Effector memory CD4-positive, alpha-beta T cell (primary cell): ENCODE measurements at places on chromosomes 7 and 10.

GRCh38 chr10:101182936-101183335, 46.3 kb downstream of the LBX1 start:
- H3K27ac ChIP-seq = no peak overlapping the region
- H3K27me3 ChIP-seq = peaks cover 4% of the 10 kb centered on the region
- no peaks in the 10 kb centered on the region for H3K36me3 ChIP-seq
- no peaks in the 10 kb centered on the region for H3K4me1 ChIP-seq
- DNase-seq = no peak

GRCh38 chr10:48206482-48207250, 67.8 kb downstream of the FRMPD2 start:
- no peak for DNase-seq
- H3K27ac ChIP-seq = no peak overlapping the region
- no peak overlapping the region for H3K4me3 ChIP-seq
- H3K36me3 ChIP-seq = no peaks in the 10 kb centered on the region

DNA sequence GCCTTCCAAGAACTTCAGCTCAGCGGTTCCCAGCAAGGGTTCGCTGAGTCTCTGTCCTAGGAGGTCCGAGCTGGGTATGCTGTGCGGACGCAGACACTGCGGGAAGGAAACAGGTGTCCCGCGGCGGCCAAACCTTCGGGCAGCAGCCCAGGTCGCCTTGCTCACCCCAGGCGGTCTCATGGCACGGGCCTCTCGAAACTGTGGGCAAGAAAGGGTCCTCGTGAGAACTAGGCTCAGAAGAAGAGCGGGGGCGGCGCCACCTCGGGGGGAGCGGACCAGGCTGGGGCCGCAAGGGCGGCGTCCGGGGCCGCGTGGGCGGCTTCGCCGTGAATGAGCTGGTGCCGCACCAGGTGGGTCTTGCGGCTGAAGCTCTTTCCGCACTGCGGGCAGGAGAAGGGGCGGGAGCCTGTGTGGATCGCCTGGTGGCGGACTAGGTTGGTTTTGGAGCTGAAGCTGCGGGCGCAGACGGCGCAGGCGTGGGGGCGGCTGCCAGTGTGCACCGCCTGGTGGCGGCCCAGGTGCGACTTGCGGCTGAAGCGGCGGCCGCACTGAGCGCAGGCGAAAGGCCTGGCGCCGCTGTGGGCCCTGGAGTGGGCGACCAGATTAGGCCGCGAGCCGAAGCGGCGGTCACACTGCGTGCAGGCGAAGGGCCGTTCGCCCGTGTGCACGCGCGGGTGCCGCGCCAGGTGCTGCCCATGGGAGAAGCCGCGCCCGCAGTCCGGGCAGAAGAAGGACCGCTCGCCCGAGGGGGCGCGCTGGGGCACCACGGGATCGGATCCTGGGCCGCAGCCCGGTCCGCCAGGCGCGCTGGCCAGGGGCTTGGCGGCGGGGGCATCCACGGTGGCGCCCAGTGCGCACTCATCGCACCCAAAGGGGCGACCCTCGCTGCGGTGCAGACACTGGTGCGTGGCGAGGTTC, 8.6 kb downstream of the ZNF467 start:
- no peaks in the 10 kb centered on the region for H3K27me3 ChIP-seq
- H3K4me3 ChIP-seq = no peak overlapping the region
- no peak for DNase-seq
- no peak overlapping the region for H3K27ac ChIP-seq

DNA sequence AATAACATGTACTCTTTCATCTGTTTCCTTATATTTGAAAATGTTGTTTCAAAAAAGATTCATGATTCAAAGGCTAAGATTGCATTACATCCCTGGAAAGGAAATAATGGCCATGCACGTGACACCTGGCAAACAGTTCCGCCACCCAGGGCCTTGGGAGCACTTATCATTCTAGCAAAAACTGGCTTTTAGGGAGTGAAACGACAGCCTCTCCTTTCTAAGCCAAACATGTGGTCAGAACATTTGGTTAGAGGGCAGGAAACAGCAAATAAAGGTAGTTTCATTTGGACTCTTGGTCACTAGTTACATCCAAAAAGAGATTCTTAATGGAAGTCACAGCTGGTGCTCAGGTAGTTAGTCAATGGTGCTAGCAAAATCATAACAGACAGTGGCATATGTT, 83.5 kb downstream of the FAS start:
- no peak for DNase-seq
- H3K4me1 ChIP-seq = no peaks in the 10 kb centered on the region
- H3K4me3 ChIP-seq = no peak overlapping the region
- no peaks in the 10 kb centered on the region for H3K27me3 ChIP-seq
- no peaks in the 10 kb centered on the region for H3K36me3 ChIP-seq

DNA sequence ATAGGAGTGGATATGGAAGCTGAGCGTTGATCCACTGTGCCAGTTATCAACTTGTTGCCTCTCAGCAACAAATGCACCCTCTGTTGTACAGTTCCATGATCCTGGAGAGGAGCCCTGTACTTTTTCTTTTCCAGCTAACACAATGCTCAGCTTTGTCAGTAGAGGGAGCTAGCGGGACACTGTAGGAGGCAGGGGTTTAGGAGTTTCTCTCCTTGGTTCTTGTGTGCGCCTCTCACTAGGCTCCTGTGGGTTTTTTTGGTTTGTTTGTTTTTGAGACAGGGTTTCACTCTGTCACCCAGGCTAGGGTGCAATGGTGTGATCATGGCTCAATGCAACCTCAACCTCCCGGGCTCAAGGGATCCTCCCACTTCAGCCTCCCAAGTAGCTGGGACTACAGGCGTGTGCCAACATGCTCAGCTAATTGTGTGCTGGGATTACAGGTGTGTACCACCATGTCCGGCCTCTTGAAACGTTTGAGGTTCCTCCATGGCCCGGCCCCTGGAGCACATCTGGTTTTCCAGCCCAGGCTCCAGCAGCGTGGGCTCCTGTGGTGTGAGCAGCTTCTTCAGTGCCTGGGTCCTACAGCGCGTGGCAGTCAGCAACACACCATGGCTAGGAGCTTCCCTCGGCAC, 12.0 kb upstream of the MARVELD1 start:
- no peaks in the 10 kb centered on the region for H3K36me3 ChIP-seq
- no peaks in the 10 kb centered on the region for H3K4me1 ChIP-seq
- H3K27me3 ChIP-seq = no peaks in the 10 kb centered on the region

GRCh38 chr7:40760987-40761386, 626.2 kb downstream of the SUGCT start:
- H3K36me3 ChIP-seq = no peaks in the 10 kb centered on the region
- H3K27me3 ChIP-seq = no peaks in the 10 kb centered on the region
- no peak overlapping the region for H3K4me3 ChIP-seq
- no peaks in the 10 kb centered on the region for H3K4me1 ChIP-seq
- no peak for DNase-seq

DNA sequence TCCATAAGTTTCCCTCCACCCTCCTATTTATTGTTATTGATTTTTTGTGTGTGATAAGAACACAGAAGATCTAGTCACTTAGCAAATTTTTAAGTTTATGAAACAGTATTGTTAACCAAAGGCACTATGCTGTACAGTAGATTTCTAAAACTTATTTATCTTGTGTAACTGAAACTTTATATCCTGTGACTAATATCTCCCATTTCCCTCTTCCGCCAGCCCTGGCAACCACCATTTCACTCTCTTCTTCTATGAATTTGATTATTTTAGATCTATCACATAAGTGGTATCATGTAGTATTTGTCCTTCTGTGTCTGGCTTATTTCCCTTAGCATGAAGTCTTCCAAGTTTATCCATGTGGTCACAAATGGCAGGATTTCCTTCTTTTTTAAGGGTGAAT, 144.3 kb upstream of the INHBA start:
- H3K27ac ChIP-seq = no peak overlapping the region
- no peaks in the 10 kb centered on the region for H3K36me3 ChIP-seq
- H3K4me1 ChIP-seq = no peaks in the 10 kb centered on the region

DNA sequence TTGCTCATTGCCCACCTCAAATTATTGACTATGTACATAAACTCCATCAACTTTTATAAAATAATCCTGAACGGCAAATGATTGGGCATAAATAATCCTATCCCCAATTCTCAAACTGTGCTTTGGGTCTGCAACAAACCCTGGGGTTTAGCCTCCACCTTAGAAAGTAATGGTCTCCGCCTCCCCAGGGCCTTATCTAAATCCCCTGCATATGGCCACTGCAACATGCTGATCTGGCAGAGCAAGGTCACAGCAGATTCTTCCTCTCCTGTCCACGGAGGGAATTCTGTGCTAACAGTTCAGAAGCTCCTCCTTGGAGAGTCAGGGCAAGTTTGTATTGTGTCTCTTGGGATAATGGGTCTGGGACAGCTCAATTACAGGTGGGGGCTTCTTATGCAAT, 18.4 kb downstream of the FXYD4 start:
- peaks cover 87% of the 10 kb centered on the region for H3K36me3 ChIP-seq
- no peaks in the 10 kb centered on the region for H3K27me3 ChIP-seq
- H3K27ac ChIP-seq = peak overlapping the region; percentile 27

DNA sequence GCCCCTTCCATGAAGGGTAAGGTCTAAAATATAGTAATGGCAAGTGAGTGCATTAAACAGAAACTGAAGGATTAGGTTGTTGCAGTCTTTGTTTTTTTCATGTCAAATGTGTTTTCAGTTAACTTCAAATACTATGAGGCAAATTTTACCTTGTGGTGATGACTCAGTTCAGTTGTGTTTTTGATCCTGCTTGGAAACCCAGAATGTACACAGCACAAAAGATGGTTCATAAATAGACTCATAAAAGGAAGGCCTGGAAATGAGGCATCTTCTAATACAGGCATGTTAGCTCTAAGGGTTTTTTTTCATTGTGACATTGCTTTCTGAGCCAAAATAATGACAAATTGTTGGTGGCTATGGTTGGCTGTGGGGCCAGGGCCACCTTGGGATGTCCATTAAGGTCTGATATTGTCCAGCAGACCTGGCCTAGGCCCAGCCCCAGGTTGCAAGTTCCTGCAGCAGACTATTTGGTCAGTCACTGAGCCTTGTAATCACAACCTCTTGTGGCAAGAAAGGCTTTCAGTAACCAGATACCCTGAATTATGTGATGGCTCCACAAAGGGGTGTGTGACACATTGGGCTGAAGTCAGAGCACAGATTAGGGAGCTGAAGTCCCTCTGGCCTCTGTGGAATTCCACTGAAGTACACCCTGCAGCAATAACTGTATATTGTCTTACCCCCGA, 69.0 kb upstream of the SAMD8 start:
- H3K4me3 ChIP-seq = no peak overlapping the region
- no peak for DNase-seq
- H3K4me1 ChIP-seq = peaks cover 6% of the 10 kb centered on the region
- no peaks in the 10 kb centered on the region for H3K36me3 ChIP-seq
- H3K27me3 ChIP-seq = no peaks in the 10 kb centered on the region

DNA sequence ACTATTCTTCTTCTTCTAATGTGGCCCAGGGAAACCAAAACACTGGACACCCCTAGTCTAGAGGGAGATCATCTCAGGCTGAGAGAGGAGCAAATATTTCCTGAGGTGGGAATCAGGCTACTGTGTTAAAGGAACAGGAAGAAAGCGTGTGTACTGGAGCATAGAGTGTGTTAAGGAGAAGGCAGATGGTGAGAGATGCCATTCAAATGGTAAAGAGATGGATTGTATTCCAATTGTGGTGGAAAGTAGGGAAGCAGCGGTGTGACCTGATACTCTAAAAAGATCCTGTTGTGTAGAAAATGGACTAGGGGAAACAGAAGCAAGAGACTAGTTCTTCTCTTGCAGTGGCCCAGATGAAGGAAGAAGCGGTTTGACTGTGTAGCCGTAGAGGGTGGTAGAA, 31.2 kb downstream of the RAB18 start:
- no peak overlapping the region for H3K27ac ChIP-seq
- H3K4me1 ChIP-seq = no peaks in the 10 kb centered on the region
- H3K27me3 ChIP-seq = no peaks in the 10 kb centered on the region
- no peak for DNase-seq

DNA sequence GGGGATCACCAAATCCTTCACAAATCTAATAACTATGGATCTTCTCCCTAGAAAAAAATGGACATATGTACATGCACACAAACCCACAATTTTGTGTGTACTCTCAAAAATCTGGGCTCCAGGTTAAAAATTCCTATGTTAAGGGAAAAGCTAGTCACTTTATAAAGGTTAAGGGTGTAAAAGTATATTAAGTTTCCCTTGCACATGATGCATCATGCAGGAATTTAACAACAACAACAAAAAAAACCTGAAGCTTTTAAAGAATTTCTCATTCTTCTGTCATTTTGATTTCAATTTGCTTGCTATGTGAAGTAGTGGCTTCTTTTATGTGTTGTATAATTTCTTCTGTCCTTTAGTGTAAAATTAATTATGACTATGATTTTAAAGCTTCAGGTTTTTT, 123.7 kb downstream of the CNOT4 start:
- no peak overlapping the region for H3K27ac ChIP-seq
- H3K4me3 ChIP-seq = no peak overlapping the region
- H3K27me3 ChIP-seq = no peaks in the 10 kb centered on the region
- H3K4me1 ChIP-seq = no peaks in the 10 kb centered on the region
- no peak for DNase-seq
- H3K36me3 ChIP-seq = no peaks in the 10 kb centered on the region

DNA sequence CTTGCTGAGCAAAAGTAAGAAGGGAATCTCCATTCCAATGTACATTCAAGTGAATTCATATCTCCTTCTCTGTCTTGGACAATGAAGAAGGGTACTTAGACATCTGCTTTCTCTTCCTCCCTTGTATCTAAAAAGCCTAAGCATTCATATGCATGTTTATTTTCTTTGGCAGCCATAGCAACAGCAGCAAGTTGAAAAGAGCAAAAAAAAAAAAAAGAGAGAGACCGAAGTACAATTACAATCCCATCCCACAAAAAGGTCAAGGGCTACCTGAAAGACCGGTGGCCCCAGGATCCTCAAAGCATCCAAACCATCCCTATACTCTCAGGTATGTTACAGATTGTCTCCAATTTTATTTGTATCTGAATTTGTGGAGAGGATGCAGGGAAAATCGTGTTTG, 4.1 kb downstream of the OR2F1 start:
- no peaks in the 10 kb centered on the region for H3K36me3 ChIP-seq
- no peak overlapping the region for H3K27ac ChIP-seq
- no peaks in the 10 kb centered on the region for H3K4me1 ChIP-seq
- no peak overlapping the region for H3K4me3 ChIP-seq

DNA sequence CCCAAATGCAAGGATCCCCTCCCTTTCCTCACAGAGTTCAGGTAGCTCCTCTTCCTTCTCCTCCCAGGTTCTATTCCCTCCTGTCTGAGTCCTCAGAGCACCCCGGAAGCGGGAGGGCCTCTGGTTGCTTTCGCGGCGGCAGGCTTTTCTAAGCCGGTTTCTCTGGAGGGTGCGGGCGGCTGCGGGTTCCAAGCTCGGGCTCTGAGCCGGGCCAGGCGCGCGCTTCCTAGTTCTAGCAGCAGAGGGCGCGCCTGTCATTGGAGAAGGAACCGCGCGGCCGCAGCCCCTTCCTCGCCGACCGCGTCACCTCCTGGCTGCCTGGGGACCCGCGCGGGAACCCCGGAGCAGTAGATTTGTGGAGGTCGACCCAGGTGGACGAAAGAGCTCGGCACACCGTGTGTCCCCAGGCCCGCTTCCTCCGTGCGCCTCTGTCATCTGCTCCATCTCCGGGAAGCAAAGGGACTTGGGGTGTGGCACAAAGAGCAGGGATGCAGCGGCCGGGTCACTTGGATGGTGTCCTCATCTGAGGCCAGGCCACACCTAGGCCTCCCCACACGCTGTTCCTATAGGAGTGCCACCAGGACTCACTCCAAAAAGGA, 389.0 kb upstream of the PODXL start:
- no peaks in the 10 kb centered on the region for H3K4me1 ChIP-seq
- no peak for DNase-seq
- H3K4me3 ChIP-seq = no peak overlapping the region
- no peaks in the 10 kb centered on the region for H3K36me3 ChIP-seq
- H3K27me3 ChIP-seq = no peaks in the 10 kb centered on the region
